ENCODE measurements at places on chromosomes 7 and 10. TPM values are rescaled to one million over a fixed set of nuclear protein-coding genes. Genes with fewer than 3 reads are reported as not detected.

GRCh38 chr10:51405580-51406351 lies 293.6 kb downstream of the CSTF2T start:
- no peak for DNase-seq

The INTS15 gene
- 37.2 TPM for total RNA-seq

The ENTPD1 gene
- 63.6 TPM for total RNA-seq

The SDHAF3 gene
- total RNA-seq, result 1.1 TPM

- no peak for DNase-seq
Measured at GRCh38 chr10:127243490-127244272, 47.3 kb upstream of the INSYN2A start.

The TRIL gene
- 2.6 TPM for total RNA-seq

DNA sequence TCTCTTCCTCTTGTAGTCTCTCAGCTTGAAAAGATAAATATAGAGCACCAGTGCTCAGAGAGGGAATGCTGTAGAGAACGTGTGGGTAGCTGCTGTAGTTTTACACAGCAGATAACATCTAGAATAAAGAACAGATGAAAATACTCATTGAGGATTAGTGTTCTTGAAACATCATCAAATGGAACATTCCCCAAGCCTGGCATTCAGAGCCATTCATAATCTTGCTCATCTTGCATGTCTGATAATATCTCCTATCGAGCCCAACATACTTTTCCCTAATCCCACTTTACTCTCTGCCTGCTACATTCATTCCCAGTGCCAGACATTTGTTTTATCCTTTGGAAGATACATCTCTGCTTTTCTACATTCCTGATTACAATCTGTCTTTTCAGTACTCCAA lies 35.2 kb downstream of the MCU start:
- no peak for DNase-seq

The DNAH11 gene
- 1.9 TPM for total RNA-seq

The CCT6A gene
- total RNA-seq, result 41.8 TPM

- DNase-seq, result no peak
Measured at GRCh38 chr7:5630670-5631069, 150.8 kb downstream of the RNF216 start.

Measured in thoracic aorta (tissue), 2 donors.